AG04450 (cell line): ENCODE measurements at places on chromosomes 12 and 14.

DNA sequence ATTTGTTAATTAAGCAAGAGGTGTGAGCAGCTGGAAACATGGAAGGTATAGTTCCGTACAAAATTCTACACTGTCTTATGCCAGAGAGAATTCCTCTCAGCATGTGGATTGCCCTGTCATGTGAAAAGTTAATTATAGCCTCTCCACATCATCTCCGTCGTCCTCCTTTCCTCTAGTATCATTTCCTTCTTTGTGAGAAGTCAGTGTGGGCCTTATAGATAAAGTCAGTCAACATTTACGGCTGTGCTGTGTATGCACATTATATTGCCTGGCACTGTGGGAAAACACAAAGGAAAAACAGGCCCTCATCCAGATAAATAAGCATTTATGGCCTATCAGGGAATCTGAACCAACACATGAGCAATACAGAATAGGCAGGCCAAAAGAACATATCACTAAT lies 236.6 kb downstream of the SEC23A start:
- DNase-seq: no peak

GRCh38 chr12:19183121-19183838 lies 53.7 kb downstream of the PLEKHA5 start:
- no peak for DNase-seq

GRCh38 chr14:61125041-61125866 lies 144.2 kb downstream of the SLC38A6 start:
- DNase-seq: no peak

- no peak for DNase-seq
Observed at GRCh38 chr12:124734224-124734788, 129.4 kb downstream of the SCARB1 start.

- DNase-seq: no peak
Observed at GRCh38 chr12:16076970-16077522, 165.9 kb downstream of the DERA start.

DNA sequence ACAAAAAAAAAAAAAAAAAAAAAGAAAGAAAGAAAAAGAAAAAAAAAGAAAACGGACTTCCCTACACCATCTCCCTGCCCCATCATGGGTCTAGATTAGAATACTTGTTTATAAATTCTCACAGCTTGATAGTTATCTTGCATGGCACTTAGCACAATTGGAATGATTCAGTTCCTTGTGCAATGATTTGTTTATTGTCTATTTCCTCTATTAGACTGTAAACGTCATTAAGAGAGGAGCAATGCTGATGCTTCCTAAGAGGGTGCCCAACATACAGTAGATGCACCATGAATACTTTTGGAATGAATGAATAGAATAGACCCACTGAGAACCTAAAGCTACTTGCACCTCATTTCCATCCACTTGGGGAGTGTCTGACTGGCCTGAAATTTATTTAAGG lies 40.8 kb downstream of the PAX9 start:
- no peak for DNase-seq

GRCh38 chr12:1984759-1985158 lies 19.5 kb downstream of the DCP1B start:
- DNase-seq: no peak

DNA sequence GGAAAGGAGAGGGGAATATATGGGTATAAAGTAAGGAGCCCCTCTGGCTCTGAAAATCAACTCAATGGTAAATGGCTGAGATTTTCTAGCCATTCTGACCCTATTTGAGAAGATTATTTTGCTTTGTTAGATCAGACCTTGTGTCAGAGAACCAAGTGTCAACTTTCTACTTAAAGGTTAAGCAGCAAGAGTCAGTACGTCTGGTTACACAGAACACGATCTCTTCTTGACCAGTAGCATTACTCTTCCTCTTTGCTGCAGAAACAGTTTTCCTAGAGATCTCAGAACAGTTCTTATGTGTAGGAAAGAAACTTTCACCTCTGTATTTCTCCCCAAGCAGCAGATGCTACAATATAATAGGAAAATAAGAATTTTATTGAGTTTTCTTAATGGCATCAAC lies 47.4 kb upstream of the BTG1 start:
- no peak for DNase-seq

- no peak for DNase-seq
Observed at GRCh38 chr14:23076785-23077408, 18.0 kb downstream of the ACIN1 start.

- DNase-seq: no peak
Observed at GRCh38 chr12:51630986-51631385, 40.0 kb downstream of the SCN8A start.

DNA sequence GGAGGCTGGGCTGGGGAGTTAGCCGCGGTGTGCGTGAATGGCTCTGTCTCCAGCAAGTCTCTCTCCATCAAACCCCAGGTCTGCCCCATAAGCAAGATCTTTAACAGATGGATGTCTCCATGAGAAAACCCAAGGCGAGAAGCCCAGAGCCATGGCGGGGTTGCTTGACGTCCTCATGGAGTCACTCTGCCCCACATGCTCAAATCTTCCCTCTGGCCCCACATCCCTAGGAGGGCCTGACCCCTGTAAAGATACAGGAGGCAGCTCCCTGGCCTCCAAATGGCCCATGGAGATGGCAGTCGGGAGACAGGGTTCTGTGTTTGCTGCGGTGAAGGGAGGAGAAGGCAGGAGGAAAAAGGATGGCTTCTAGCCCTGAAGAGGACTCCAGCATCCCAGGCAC lies 49.3 kb downstream of the C14orf132 start:
- no peak for DNase-seq

DNA sequence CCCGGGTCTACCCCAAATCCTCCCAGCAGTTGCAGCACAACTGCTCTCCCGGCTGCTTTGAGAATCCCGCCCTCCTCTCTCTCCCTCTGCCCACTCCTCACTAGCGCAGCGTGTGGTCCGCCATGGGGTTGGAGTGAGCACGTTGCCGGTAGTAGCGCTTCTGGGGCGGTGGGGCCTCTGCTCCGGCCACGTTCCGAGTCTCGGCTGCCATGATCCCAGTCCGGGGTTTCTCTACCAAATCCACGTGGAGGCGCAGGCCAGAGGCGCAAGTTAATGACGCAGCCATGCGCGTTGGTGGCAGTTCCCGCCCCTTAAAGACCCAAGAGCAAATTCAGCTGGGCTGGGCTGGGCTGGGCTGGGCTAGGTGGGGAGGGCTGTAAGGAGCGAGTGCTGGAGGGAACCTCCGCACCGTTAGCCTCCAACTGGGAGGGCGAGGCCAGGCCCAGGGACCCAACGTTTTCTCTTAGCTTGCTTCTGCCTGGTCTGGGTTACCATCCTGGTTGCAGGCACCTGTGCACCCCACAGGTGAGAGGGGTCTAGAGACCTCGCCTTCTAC lies at the start of gene METTL1:
TSS of gene METTL1 (minus strand) at position 233 of the 556 bp plus-strand sequence. CDS start at position 211, 22 bp downstream.
- DNase-seq: peak; percentile 83

GRCh38 chr12:65903691-65904383 lies 79.6 kb downstream of the HMGA2 start:
- DNase-seq: no peak

DNA sequence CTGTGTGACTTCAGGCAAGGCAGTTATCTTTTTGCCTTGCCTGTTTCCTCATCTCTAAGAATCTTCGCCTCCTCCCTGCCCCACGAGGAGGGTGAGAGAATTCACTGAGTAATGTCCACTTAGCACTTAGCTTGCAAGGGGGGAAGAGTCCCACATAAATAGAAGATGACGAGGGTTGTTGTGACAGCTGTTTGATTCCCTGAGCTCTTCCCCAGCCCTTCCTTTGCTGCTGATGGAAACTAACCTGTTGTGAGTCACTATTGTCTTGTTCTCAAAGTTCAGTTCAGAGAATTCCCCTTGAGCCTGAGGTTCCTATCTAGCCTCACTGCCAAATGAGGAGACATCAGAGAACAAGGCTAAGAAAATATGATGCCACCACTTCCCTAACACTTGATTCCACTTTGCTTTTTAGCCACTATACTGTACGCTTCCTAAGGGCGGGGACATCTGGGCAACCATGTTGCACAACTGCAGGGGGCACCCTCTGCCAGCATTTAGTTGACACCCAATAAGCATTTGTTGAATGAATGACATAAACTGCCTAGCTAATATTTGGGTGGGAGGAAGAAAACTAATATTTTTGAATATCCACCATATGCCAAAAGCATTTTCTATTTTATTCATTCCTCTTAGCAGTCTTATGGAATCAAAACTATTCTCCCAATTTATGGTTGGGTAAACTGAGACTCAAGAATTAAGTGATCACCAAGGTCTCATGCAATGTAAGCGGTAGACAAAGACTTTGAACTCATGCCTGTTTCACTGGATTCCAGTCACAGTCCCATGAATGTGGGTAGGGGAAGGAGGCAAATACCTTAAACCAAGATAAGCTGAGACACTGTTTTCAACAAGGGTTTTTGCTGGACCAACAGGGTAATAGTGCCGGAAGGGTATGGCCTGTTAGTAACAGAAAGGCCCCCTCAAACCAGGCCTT lies 77.6 kb downstream of the ZFP36L1 start:
- DNase-seq: no peak

DNA sequence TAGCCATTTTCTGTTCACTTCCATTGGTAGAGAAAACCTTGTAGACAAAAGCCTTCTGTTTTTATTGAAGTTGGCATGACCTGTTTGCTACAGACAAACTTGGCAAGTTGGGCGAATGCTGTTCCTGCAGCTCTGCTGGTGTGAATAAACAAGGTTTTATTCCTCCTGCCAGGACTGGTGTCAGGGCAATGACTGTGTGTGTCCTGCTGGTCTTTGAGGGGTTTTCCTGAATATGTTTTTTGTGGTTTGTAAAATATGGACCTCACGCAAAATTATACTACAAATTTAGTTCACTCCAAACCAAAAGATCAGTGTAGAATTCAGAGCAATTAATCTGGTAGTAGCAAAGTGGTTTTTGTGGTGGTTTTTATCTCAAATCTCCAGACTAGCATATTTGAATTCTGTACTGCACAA lies 140.8 kb downstream of the ERC1 start:
- DNase-seq: no peak
